ENCODE measurements at places on chromosomes 7 and 10.

- no peak for DNase-seq
These were observed 25.6 kb downstream of the IRF5 start for GRCh38 chr7:128963327-128963757.

DNA sequence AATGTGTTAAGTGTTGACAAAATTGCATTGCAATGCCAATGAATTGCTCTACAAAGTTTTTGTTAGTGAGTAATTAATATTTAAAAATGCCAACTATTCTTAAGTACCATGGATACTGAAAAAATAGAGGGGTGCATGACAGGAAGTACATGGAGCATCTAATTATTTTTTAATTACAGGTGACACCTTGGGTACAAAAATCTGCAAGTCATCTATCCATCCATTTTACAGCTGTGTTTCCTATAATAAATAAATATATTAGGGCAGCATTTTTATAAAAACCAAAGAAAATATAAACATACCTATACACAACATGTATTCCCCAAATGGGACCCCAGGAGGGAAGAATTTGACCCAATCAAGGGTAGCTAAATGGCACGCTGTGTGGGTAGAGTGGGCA is 304.6 kb downstream of the XPNPEP1 start:
- no peak for DNase-seq

GRCh38 chr7:5203183-5203537 is 13.1 kb downstream of the WIPI2 start:
- no peak for DNase-seq

GRCh38 chr7:2953099-2953498 is 90.6 kb downstream of the CARD11 start:
- no peak for DNase-seq

DNA sequence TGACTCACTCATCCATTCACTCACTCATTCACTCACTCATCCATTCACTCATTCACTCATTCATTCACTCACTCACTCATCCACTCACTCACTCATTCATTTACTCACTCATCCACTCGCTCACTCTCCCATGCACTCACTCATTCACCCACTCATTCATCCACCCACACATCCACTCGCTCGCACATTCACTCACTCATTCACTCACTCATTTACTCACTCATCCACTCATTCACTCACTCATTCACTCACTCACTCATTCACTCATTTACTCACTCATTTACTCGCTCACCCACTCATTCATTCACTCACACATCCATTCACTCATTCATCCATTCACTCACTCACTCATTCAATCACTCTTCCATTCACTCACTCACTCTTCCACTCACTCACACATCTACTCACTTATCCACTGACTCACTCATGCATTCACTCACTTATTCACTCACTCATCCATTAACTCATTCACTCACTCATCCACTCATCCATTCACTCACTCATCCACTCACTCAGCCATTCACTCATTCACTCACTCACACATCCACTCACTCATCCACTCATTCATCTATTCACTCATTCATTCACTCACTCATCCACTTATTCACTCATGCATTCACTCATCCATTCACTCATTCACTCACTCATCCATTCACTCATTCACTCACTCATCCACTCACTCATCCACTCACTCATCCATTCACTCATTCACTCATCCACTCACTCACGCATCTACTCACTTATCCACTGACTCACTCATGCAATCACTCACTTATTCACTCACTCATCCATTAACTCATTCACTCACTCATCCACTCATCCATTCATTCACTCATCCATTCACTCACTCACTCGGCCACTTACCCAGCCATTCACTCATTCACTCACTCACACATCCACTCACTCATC is 74.0 kb downstream of the CARD11 start:
- DNase-seq = no peak

DNA sequence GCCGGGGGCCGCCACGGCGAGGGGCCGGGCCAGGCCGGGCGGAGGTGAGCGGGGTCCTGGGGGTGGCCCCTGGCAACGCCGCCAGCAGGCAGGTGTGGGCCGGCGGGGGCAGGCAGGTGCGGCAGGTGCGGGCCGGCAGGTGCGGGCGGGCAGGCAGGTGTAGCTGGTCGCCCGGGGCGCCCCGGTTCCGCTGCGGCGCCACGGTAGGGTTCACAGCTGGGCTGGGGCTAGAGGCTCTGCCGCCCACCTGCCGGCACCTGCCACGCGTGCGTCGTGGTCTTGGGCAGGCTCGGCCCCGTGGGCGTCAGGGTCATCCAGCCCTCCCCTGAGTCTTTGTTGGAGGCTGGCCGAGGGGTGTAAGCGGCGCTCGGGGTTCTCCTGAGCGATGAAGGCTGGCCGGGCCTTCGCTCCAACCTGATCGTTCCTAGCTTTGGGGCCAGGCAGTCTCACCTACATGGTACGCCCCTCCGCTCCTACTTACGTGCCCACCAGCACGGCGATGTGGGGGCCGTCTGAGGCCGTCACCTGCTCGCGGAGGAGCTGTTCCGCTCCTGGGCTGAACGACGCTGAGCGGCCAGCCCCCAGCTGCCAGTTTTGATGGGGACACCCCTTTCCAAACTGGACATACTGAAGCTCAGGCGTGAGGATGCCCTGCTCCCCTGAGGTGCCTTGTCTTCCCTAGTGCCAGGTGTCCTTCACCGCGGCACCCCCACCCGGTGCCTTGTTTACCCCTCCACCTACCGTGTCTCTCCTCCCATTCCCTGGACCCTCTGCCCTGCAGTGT is 493 bp downstream of the ZMIZ2 start:
- no peak for DNase-seq

DNA sequence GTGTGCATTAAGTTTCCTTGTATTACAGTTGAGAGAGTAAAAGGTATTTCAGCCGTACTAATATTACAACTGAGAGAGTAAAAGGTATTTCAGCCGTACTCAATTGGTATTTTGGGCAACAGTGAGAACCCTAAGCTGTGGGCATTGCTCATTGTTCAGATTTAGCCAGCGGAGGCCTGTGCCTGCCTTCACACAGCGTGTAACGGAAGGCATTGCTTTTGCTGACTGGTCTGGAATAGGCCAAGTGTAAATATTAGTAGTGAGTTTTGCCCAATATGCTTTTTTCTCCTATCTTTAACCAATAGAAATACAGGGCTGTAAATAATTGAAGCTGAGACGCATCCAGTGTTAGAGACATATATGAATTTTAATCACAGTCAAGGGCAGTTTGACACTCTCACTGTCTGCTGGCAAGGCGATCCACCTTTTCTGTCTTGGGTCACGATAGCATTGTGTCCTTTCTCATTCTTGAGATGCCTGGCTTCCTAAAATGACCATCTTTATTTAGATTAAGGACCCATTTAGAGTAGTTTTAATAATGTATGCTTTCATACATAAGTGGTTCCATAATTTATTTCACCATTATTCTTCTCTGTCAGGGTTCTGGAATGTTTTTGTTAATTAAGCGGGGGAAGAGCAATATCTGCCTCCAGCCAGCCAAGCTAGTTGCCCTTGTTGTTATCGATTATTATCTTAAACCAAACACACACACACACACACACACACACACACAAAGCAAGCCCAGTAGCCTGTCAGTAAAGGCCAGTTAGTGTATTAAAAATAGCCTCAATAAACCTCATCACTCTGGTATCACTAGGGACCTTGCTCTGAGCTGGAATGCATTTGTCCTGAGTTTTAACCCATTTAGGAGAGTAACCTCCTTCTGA is 130.7 kb downstream of the CELF2 start:
- DNase-seq = no peak

GRCh38 chr7:50983850-50984249 is 201.2 kb upstream of the GRB10 start:
- DNase-seq = no peak

GRCh38 chr7:153030976-153031375 is 271.4 kb downstream of the ACTR3B start:
- no peak for DNase-seq

DNA sequence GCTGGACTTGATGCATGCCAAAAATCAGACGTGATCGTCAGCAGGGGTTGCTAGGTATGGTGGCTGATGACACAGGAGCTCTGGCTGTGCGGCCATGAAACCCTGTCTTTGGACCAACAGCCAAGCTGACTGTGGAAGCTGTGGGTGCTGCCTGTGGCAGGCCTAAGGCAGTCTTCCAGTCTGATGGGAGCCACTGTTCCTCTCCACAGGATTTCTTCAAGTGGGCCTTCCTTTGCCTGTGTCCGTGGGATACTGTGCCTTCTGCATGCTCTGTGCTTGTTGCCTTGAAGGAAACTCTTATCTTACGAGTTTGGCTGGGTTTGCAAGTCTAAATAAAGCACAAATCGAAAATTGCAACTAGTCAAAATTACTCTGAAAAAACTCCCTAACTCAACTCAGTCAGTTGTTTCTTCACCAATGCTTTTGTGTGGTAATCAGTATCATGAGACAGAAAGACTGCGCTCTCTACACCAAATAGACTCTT is 101.9 kb upstream of the PDLIM1 start:
- DNase-seq = no peak

GRCh38 chr7:121741896-121742295 is 131.1 kb upstream of the PTPRZ1 start:
- DNase-seq = no peak

- no peak for DNase-seq
These were observed 100.1 kb upstream of the FGFR2 start for GRCh38 chr10:121698336-121698735.

GRCh38 chr10:44803862-44804261 is 107.3 kb upstream of the TMEM72 start:
- DNase-seq = no peak

GRCh38 chr7:70585071-70585470 is 546.9 kb upstream of the GALNT17 start:
- no peak for DNase-seq

- DNase-seq = no peak
These were observed 23.5 kb downstream of the COL26A1 start for GRCh38 chr7:101386177-101386557.

DNA sequence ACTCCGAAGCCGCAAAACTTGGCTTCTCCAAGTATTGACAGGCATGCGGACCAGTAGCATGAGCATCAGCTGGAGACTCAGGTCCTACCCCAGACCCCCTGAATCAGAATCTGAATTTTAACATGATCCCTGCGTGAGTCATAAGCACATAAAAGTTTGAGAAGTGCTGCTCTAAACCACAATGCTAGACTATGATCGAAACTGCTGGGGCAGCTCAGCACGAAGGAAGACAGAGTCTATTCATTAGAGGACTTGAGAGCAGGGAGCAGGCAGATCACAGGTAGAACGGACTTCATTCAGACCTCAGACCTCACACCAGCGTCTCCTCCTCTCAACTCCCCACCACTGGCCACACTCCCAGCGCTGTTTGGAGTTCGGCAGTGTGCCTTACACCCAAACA is 16.9 kb downstream of the CAMK2G start:
- no peak for DNase-seq

DNA sequence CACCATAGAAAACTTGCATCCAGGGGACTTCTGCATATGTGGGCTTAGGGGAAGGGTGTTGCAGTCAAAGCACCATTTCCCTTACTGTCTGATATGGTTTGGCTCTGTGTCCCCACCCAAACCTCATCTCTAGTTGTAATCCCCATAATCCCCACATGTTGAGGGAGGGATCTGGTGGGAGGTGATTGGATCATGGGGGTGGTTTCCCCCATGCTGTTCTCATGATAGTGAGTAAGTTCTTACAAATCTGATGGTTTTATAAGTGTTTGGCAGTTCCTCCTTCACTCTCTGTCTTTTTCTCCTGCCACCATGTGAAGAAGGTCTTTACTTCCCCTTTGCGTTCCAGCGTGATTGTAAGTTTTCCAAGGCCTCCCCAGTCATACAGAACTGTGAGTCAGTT is 177.4 kb downstream of the ADK start:
- DNase-seq = no peak

GRCh38 chr7:12415072-12415471 is 11.4 kb upstream of the VWDE start:
- DNase-seq = no peak

GRCh38 chr10:109698086-109698485 is 225.2 kb downstream of the XPNPEP1 start:
- no peak for DNase-seq

GRCh38 chr10:71845410-71846405 is 5.3 kb downstream of the PSAP start:
- no peak for DNase-seq

DNA sequence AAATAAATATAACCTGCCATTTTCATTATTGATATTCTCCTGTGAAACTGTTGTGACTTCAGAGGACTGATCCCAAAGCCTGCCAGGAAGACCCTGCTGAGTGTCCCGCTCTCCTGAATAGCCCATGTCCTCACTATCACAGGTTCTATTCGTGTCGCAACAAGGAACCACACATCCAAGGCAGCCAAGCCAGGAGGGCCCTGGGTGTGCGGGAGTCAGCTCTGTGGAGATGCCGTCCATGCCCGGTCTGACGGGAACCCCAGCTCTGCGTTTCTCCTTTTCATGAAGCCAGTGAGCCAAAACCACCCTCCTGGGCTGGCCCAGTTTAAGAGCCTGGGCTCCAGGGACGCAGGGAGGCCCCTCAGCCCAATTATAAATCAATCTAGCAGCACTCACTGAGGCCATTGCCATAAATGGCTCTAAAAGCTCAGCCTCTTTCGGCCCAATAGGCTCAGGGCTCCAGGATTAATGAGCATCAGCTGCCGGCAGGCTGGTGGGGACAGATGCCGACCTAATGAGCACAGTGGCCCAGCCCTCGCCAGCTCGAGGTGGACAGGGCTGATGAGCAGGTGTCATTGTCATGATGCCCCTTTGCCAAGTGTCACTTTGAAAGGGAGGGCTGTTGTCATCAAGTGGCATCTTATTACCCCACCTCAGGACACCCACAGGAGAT is 177.9 kb downstream of the PLXNA4 start:
- no peak for DNase-seq

DNA sequence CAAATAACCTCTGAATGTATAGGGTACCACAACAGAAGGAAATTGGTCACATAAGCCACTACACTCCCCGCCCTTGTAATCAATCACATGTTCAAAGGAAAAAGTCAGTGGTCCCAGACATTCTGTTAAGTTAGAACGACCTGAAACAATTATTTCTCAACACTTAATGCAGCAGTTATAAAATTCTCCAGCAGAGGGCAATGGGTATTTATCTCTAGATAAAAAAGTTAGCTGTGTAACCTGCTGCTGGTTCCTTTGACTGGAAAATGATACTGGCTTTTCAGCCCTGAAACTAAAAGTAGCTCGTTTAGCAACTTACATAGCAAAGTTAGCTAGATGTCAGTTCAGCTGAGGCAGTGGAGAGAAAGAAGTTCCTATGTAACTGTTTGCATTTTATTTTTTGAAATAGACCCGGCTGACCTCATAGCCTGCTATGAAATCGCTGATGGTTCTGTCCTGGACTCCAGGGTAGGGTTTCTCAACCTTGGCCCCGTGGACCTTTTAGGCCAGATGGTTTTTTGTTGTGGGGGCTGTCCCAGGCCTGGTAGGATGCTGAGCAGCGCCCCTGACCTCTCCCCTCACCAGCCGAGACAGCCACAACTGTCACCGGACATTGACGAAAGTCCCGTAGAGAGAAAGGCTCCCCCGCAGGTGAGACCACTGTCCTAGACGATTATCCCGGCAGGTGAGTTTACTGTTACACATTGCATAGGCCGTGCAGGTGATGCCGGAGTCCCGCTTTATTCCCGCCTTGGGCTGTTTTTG is 40.2 kb upstream of the PROSER2 start:
- no peak for DNase-seq
